Urothelium cell line (cell line): ENCODE measurements at places on chromosomes 4 and X.

GRCh38 chr4:145315811-145316225 is 135.4 kb upstream of the OTUD4 start:
- DNase-seq = no peak

GRCh38 chrX:49269767-49270248 is at the start of gene PPP1R3F:
Gene PPP1R3F (plus strand): TSS chrX:49269793. CDS start chrX:49269870, 77 bp downstream.
- DNase-seq = no peak

DNA sequence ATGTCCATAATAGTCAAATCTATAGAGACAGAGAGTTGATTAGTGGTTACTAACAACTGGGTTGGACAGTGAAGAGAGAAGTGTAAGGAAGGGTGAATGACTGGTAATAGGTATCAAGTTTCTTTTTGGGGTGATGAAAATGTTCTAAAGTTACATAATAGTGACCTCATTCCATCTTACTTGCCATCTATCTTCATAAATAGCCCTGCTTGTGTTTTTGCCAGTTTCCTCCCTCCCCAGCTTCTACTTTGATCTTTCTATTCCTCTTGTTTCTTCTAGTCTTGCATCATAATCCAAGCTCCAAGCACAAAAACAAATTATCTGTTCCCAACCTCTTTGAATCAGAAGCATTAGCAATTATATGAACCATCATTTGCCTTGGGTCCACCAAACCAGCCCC is 40.2 kb upstream of the TET2 start:
- DNase-seq = no peak

- no peak for DNase-seq
These were observed 15.3 kb downstream of the ATP7A start for GRCh38 chrX:77925764-77926163.

DNA sequence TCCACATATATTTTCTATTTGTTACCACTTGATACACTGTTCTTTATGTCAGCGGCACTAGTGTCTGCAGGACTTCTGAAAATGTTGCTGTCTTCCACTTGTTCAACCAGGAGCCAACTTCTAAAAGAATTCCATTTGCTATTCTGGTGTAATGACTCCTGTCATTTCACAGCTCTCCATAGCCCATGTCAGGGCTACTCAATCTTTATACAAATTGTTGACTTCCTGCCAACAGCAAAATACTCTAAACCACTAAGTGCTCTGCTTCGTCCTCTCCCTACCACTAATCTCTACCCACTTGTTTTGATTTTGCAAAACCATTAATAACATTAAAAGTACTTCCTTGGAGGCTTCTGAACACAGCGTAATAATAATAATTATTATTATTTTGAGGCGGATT is 7.2 kb downstream of the CTSO start:
- DNase-seq = peak; percentile 9
